ENCODE measurements at places on chromosomes 7 and 10.

- no peak for DNase-seq
Measured at GRCh38 chr10:69495666-69496065, 44.4 kb downstream of the TSPAN15 start.

DNA sequence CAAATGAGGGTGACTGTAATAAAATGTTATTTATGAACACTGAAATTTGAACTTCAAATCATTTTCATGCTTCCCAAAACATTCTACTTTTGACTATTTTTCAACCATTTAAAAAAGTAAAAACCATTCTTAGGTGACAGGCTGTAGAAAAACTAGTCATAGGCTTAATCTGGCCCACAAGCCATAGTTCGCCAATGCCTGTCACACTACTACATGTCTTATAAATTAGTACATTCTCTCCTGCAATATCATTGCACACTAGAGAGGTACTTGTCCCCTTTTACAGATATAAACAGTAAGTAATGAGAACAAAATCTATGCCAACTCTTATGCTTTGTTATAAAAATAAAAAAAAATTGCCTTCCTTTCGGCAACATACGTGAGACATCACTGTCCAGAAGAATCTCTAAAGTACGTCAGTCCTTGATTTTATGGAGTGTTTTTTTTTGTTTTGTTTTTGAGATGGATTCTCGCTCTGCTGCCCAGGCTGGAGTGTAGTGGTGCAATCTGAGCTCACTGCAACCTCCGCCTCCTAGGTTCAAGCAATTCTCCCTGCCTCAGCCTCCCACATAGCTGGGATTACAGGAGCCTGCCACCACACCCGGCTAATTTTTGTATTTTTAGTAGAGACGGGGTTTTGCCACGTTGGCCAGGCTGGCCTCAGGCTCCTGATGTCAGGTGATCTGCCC, 23.2 kb downstream of the UPF2 start:
- peak; percentile 2 for DNase-seq

GRCh38 chr7:98774884-98775283, 94.9 kb downstream of the TMEM130 start:
- DNase-seq, result no peak

DNA sequence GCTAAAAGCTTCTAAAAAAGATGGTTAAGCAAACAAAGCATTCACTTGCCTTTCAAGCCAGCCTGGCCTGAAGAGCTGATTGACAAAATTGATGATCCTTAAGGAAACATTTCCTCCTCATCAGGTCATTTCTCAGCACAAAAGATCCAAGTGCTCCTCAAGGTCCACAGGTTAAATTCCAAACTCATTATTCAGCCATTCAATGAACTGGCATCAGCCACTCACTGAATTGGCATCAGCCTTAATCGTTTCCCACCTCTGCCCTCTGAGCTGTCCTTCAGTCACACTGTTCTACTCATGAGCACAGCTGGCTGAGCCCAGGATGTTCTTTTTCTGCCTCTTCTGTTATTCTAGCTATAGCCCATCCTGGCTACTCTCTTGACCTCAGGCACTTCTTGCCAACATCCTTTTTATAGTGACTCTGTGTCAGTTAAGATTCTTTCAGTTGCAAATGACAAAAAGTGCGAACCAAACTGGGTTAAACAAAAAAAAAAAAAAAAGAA, 147.5 kb downstream of the RAB11FIP2 start:
- no peak for DNase-seq

DNA sequence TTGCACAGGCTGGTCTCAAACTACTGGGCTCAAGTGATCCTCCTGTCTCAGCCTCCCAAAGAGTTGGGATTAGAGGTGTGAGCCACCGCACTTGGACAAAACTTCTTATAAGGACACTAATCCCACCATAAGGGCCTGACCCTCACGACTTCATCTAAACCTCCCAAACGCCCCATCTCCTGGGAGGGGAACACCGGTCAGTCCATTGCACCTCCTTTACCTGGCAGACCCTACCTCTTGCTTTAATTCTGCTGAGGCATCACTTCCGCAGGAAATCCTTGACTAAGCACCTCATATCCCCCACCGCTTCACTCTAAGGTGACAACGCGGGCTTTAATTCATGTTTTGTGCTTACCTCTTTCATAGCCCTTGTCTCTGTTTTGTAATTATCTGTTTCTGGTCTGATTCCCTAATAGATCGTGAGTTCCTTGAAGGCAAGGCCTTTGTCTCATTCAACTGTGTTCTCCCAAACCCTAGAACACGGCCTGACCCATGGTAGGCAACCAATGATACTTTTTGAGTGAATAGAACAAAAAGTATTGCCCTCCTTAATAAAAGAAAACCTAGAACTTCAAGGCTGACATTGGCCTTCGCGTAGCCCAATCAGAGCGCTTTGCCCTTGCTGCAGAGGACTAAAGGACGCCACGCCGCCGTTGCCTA, 481 bp upstream of the ZNF862 start:
- DNase-seq, result no peak

- peak; percentile 59 for DNase-seq
Measured at GRCh38 chr7:44415047-44415446, 75.4 kb downstream of the NUDCD3 start.

- no peak for DNase-seq
Measured at GRCh38 chr10:78759456-78760120, 309.2 kb upstream of the ZMIZ1 start.

- peak; percentile 64 for DNase-seq
Measured at GRCh38 chr7:142548978-142549377, 200.3 kb upstream of the PRSS1 start.

- DNase-seq, result no peak
Measured at GRCh38 chr7:19830604-19831003, 57.2 kb upstream of the TMEM196 start.

GRCh38 chr7:73437091-73437490, 3.5 kb downstream of the FZD9 start:
- DNase-seq, result no peak

DNA sequence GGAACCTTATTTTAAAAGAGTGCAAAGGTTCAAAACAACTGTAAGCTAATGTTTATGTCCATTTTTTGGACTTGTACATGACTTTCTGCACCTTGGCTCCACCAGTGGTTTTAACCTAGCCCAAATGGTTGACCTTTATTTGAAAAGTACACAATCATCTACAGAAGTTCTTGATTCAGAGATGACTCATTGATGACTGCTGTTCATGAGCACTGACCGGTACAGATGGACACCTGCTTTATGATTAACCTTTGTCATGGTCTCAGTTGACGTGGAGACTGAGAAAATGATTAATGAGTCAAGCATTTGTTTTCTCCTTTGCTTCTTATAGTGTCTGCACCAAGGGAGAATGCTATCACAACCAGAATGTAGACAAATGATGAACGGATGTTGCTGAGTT, 55.7 kb upstream of the PTER start:
- peak; percentile 19 for DNase-seq

DNA sequence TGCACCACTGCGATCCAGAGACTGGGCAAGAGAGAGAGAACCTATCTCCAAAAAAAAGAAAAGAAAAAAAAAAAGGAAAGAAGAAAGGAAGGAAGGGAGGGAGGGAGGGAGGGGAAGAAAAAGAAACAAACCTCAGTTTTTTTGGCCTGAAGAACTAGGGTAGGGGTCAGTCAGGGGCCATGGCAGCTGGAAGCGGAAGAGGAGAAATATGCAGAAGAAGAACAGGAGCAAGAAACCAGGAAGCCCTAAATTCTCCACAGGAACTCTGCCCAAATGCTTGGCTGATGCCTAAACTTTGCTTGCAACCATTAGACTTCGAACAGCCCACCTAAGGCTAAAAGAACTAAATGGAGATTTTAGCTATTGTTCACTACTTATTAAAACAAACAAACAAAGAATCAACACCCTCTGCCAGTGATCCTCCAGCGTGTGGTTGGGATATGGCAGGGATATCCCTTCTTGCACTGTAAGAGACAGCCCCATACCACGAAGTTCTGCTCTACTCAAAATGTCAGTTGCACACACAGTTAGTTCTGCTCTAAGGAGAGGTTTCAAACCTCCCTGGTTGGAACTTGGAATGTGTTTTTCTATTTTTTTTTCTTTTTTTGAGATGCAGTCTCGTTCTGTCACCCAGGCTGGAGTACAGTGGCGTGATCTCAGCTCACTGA, 139.5 kb downstream of the FAM107B start:
- no peak for DNase-seq

GRCh38 chr7:130996205-130996832, 262.3 kb upstream of the KLF14 start:
- DNase-seq, result no peak

GRCh38 chr7:107850643-107851042, 40.3 kb upstream of the DLD start:
- no peak for DNase-seq

GRCh38 chr10:100858747-100859483, 53.8 kb upstream of the SLF2 start:
- no peak for DNase-seq

GRCh38 chr10:6603142-6604125, 23.4 kb upstream of the PRKCQ start:
- no peak for DNase-seq

GRCh38 chr7:94391726-94392392, 2.8 kb upstream of the COL1A2 start:
- DNase-seq, result no peak

DNA sequence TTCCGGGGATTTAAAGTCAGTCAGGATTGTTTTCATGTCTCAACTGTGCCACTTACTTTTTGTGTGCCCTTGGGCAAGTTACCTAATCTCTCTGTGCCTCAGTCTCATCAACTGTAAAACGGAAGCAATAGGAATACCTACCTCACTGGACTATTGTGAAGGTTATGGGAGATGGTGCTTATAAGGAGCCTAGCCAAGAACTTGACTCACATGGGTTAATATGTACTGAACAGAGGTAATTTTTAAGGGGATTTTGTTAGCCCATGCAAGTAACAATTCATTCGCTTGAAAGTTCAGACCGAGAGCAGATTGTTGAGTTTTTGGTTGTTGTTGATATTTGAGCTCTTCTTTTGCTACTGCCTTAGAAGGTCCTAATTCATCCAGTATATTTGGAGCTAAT, 202.9 kb downstream of the ZNF365 start:
- no peak for DNase-seq

GRCh38 chr7:127245002-127245401, 7.7 kb downstream of the GRM8 start:
- DNase-seq, result no peak

- DNase-seq, result no peak
Measured at GRCh38 chr10:76453997-76454396, 1022.6 kb downstream of the LRMDA start.

GRCh38 chr10:62815381-62816075, 638 bp downstream of the EGR2 start:
- DNase-seq, result peak; percentile 18

GRCh38 chr10:3825862-3826351, 40.9 kb upstream of the KLF6 start:
- no peak for DNase-seq

- peak; percentile 75 for DNase-seq
Measured at GRCh38 chr10:97701438-97702069, 12.0 kb upstream of the MARVELD1 start.

- DNase-seq, result no peak
Measured at GRCh38 chr7:4726566-4726965, 44.5 kb downstream of the FOXK1 start.

- DNase-seq, result no peak
Measured at GRCh38 chr10:44937196-44938005, 22.2 kb upstream of the RASSF4 start.

GRCh38 chr10:33095867-33096815, 138.1 kb upstream of the ITGB1 start:
- no peak for DNase-seq

- no peak for DNase-seq
Measured at GRCh38 chr7:97039374-97040065, 14.9 kb upstream of the DLX5 start.

DNA sequence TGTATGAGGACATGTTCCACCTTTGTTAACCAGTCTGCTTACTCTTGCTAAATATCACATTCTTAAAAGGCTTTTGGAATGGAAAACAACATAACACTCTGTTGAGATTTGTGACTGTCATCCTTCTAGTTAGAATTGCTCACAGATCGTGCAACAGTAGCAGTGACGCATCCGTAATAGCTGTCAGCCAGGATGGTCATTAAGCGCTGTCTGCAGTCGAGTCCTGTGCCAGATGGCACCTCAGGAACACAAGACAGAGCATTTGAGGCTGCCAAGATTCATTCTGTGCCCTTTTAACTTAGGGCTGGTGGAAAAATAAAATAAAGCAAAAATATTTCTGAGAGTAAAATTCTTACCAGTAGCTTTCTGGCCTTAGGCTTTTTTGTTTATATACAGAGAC, 348.6 kb downstream of the ANKRD7 start:
- peak; percentile 1 for DNase-seq

DNA sequence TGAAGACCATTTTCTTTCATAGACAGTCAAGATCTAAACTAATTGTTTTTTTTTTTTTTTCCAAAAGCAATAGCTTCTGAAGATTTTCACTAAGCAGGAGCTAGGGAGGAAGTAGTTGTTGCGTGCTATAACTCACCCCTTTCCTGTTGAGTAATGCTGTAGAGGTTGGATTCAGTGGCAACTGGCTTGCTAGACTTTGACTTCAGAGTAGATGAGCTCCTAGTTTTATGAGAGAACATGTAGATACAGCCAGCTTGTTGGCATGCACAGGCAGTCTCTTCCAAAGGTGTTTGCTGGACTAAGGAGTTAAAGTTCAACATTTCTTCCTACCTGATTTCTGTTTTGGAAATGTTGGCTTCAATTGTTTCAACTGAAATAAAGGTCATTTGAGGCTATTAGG, 66.2 kb upstream of the MXI1 start:
- DNase-seq, result peak; percentile 62

GRCh38 chr7:81839708-81840369, 70.0 kb upstream of the HGF start:
- DNase-seq, result no peak

- DNase-seq, result no peak
Measured at GRCh38 chr10:51980752-51981151, 281.4 kb upstream of the CSTF2T start.

DNA sequence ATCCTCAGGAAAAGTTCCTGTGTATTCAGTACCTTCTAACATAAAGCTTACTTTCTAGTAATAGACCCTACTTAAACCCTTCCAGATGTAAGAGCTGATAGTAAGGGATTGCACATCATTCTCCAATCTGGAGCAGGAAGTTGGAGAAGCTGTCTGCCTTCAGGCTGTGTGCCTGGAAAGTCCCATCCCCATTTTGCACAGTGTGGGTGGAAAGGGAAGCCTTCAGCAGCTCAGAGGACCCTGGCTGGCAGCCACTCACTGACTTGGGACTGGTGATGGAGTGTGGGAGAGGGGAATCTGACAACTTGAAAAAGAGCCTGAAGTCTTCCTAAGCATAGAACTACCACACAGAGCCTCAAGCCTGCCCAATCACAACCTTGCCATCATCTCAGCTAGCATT, 164.1 kb upstream of the ADO start:
- peak; percentile 39 for DNase-seq
